Stimulated activated CD4-positive, alpha-beta T cell treated with anti-CD3 and anti-CD28 coated beads, TNF-alpha, amount 100 ng/mL, for 1 hour (primary cell): ENCODE measurements at places on chromosomes 2 and 18.

GRCh38 chr2:38390947-38391346, 13.9 kb upstream of the ATL2 start:
- DNase-seq = no peak

GRCh38 chr18:74652392-74652988, 54.8 kb downstream of the ZNF407 start:
- no peak for DNase-seq

DNA sequence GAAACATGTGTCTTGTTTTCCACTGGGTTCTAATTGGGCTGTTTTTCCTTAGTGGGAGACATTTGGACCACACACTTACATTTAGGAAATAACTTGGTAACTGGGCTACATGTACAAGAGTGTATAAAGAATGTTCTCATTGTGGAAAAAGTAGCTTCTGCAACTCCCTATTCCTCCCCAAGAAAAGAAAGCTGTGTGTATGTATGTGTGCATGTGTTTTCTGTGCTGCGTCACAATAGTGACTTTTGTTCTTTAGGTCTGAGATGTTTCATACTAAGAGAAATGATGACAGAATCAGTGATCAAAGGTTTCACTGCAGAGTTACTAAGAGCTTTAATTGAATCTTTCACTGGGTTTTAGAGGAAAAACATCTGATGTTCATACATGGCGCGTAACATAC, 82.7 kb downstream of the TANC1 start:
- no peak for DNase-seq

- DNase-seq = no peak
Measured at GRCh38 chr2:165560377-165560988, 91.0 kb downstream of the CSRNP3 start.

DNA sequence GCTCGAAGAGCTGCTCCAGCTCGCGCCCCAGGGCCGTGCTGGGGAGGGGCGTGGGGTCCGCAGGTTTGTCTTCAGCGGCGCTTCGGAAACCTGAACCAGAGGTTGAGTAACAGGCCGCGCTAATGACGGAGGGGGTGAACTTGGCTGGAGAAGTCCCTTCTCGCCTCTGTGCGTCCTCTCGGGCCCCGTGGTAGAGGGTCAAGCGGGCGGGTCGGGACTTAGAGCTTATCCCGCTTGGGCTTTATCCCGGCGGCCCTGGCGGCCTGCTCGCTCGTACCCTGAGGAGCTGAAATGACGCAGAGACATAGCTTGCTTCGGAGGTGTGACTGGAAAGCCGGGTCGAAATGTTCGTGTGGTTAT, 479 bp downstream of the RNMT start:
- DNase-seq = no peak
